MM.1S (cell line): ENCODE measurements at places on chromosomes 6 and 20.

DNA sequence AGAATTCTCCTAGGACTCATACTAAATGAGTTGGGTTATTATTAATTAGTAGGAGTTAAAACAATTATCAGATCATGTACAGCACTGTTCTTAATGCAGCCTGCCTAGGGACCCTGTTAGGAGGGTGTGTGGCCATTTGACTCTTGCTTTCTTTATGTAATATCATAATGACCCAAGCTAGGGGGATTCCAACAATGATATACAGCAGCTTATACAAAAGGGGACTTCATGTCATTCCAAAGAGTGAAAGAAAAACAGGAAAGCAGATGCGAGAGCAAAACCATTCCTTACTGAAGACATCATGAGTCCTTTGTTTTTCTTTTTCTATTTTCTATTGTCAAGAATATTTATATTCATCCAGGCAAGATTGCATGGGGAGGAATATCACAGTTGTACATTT lies 455.2 kb downstream of the PLCB1 start:
- no peak for DNase-seq

DNA sequence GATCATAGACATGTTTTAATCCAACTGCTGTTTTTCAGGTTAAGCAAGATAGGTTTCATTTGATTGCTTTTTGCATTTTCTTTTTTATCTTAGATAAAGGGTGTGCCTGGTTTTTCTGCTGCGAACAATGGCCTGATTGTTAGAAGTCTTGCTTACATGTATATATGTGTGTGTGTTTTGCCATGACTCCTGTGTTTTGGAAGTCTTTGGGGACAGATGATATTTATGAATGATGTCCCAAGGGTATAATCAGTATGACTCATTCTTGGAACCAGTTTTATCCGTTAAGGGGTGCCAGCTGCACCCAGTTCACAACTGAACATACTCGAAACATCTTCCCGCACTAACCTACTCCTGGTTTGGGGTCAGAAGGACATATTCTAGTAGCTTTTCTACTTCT lies 230.1 kb upstream of the SUPT3H start:
- no peak for DNase-seq

- DNase-seq: peak; percentile 25
Observed at GRCh38 chr6:116387374-116387773, 16.6 kb downstream of the DSE start.

- DNase-seq: peak; percentile 51
Observed at GRCh38 chr6:43070028-43070632, 6.0 kb upstream of the PTK7 start.

DNA sequence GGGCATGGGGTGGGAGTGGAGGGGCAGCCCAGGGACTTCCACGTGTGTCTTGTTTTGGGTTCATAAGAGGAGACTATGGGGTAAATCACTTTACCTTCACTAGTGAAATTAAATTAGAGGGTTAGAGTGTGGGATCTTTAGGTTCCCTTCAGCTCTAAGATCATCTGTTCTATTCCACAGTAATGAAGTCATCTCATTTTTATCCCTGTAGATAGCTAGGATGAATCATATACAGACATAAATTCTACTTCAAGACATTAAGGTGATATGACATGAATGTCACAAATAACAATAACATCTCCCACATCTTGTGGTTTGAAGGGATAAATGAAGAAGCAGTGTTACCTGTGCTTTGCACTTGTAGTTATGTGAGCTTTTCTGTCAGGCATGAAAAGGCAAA lies 83.8 kb downstream of the ELOVL4 start:
- DNase-seq: no peak

- DNase-seq: no peak
Observed at GRCh38 chr20:25209911-25210310, 14.4 kb downstream of the ENTPD6 start.

GRCh38 chr20:56454754-56455153 lies 13.7 kb upstream of the RTF2 start:
- DNase-seq: no peak

DNA sequence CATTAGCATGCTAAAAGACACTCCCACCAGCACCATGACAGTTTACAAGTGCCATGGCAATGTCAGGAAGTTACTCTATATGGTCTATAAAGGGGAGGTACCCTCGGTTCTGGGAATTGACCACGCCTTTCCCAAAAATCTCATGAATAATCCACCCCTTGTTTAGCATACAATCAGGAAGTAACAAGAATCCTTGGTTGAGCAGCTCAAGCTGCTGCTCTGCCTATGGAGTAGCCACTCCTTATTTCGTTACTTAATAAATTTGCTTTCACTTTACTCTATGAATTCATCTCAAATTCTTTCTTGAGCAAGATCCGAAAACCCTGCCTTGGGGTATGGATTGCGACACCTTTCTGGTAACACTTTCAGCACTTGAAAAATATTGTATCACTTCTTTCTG lies 243.0 kb downstream of the BMP2 start:
- DNase-seq: no peak

DNA sequence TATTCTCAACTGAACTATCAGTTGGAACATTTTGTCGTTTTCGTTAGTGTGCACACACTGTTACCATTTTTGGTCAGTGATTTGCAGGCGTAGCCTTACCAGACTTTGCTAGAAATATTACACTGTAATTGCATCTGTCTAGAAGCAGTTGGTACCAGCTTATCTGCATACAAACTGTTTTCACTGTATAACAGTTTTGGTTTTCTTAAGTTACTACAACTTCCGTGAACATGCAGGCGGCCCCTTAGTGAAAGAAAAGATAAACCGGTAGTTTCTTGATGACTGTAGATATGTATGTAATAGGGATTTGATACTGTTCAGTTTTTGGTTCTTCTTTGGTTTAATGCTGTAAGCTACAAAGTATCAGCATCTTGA lies 1.3 kb downstream of the DSTN start:
- DNase-seq: peak; percentile 30

DNA sequence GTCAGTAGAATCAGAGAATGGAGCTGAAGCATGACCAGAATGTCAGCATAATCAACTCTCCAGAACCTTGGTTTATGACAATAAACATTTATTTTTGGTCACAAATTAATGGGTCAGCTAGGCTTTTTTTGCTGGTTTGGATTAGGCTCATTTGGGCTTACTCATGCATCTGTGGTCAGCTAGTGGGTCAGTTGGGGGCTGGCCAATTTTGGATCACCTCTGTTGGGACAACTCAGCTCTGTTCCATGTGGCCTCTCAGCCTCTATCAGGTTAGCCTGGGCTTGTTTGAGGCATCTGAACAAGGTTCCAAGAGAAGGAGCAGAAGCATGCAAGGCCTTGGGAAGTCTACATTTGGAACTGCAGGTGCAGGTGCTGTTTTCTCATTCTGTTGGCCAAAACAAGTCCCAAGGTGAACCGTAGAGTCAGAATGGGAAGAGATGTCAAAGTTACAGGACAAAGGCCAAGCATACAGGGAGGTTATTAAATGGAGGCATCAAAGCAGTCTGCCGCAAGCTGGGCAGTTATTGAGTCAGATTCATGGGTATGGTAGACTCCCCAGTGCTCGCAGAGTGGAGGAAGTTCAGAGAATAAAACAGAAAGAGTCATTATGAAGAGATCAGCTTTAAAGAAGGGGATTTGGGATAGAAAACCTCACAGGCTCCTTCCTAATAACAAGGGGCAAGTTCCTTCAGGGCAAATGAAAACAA lies 173.0 kb downstream of the PLCB4 start:
- DNase-seq: no peak

DNA sequence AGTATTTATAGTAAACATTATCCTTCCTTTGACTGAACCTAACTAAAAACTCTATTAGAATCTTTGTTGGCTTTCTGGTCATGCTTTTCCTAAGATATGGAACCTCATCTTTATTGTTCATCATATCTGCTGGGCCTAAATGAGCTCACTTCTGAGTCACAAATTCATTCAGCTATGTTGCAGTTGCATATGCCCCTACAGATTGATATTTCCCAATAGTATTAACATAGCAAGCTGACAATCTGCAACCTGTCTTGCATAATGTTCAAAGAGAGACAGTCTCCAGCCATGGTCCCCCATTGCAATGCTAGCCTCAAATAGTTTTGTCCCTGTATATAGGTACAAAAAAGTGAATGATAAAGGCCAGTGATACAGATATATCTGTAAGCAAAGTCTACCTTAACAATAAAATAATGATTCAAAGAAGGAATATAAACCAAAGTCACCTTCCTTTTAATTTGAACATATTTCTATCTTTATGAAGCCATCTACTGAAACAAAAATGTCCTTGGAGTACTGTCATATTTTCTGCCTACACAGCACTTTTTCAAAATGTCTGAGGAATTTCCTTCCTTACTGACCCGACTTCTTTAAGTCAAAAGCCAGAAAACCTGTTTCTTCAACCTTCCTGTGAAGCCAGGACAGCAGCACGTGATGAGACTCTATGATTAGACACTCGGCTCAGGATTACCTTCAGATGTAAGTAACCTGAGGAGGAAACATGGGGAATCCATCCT lies 140.7 kb downstream of the UBE3D start:
- no peak for DNase-seq

DNA sequence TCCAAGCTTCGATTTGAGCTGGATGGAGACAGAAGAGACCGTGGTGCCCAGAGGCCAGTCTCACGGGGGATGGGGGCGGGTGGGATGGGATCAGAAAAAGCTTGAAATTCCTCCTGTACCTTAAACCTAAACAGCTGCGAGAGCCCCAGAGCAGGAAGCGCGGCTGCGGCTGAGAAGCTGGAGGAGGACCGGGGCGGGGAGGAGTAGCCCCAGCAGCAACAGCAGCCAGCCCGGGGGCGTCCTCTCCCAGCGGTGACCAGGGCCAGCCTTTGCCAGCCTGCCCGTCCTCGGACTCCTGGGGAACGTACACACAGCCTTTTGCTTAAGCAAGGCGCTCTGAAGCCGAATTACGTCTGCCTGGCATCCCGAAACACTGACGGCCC lies 17.4 kb upstream of the PRDM13 start:
- DNase-seq: no peak
